ENCODE measurements at places on chromosomes 4 and X.

GRCh38 chr4:2849267-2850152, 5.9 kb downstream of the ADD1 start:
- DNase-seq: no peak

GRCh38 chr4:138251938-138252337, 9.8 kb upstream of the SLC7A11 start:
- DNase-seq: no peak

DNA sequence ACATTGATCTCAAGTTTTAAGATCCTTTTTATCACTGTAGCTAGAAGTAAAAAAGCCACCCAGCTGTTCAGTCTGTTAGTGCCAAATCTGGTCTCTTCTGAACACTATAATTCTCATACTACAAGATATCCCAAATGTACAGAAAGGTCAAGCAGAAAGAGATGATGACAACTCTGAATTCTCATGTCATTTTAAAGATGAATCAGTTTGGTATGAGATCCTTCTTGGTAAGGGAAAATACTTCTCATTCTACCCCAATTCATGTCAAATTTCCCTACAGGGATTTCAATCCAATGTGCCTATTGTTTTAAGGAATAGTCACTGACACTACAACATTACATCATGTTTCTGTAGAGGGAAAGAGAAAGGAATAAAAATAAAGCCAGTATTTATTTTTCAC, 184.5 kb downstream of the CPEB2 start:
- no peak for DNase-seq

- DNase-seq: no peak
Observed at GRCh38 chr4:98262431-98262830, 1.2 kb downstream of the RAP1GDS1 start.

GRCh38 chrX:13005661-13006473, 31.0 kb downstream of the TMSB4X start:
- no peak for DNase-seq

DNA sequence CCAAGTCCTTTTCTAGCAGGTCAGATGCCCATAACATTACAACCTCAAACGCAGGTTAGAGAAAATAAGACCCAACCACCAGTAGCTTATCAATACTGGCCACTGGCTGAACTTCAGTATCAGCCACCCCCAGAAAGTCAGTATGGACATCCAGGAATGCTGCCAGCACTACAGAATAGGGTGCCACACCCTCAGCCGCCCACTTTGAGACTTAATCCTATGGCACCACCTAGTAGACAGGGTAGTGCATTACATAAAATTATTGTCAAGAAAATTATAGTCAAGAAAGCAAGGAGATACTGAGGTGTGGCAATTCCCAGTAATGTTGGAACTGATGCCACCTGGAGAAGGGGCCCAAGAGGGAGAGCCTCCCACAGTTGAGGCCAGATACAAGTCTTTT, 19.9 kb upstream of the TRIM61 start:
- DNase-seq: no peak

DNA sequence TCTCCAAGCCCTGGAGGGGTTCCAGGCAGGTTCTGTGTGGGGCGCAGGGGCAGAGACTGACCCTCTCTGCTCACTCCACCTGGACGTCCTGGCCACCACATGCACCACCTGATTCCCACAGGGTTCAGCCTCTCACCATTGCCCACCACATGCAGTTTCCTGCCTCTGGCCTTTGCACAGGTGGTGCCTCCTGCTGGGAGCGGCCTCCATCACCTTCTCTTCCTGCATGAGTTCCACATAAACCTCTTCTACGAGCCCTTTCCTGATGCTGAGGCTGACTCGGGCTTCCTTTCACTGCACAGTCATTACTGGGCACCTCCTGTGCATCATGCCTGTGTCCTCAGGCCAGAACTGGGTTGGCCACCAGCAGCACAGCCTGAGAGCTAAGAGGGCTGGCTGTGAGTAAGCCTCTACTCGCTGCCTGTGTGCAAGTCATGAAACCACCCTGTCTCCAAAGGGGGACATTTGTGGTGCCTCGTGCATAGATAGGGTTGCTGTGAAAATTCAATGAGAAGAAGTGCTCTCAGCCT, 19.9 kb downstream of the MAN2B2 start:
- no peak for DNase-seq

- no peak for DNase-seq
Observed at GRCh38 chrX:141894733-141895132, 9.0 kb upstream of the MAGEC1 start.

GRCh38 chrX:49209434-49210251, 9.7 kb upstream of the SYP start:
- no peak for DNase-seq

DNA sequence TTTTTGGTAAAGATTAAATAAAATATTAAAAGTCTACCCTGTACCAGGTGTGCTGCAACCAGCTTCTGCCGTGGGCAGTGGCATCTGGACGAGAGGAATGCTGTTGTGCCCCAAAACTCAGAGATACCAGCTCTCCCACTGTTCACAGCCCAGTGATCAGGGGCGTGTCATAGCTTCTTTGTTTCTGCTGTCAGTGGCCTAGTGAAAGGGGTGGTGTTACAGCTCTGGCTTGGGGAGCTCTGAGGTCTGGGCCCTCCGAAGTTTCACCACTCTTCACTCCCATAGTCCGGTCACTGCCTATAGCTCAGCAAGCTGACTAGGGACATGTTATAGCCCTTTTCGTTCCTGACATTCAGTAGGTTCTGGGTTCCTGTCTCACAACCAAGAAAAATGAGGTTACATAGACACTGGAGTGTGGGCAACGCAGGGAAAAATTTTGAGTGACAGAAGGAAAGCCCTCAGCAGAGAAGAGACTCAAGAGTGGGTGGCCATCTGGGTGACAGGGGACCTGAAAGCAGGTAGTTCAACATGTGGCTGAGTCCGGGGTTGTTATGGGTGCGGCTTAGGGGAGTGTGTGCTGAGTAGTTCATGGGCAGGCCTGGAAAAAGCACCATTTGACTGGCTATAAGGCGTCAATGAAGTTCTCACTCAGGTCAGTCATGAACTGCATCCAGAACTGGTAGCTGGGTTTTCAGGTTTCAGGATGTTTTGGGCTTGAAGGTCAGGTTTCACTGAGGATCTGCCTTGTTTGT, 1184.4 kb upstream of the PABPC4L start:
- DNase-seq: no peak

DNA sequence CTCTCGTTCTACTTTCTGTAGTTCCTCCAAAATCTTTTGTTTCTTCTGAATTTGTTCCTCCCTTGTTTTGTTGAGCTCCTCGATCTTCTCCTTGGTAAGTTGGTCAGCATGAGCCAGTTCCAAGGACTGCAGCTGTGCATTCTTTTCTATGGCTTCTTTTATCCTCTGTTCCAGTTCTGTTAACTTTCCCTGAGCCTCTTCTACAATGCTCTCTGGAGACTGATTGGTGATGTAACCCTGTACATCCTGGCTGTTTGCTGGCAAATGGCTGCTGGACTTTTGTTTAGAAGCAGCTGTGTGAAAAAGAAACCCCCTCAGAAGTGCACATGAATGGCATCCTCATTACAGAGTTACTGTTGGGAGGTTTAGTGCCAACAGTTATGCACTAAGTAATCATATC, 70.5 kb upstream of the COX18 start:
- no peak for DNase-seq

GRCh38 chr4:144338834-144339233, 198.3 kb upstream of the GYPA start:
- DNase-seq: no peak

DNA sequence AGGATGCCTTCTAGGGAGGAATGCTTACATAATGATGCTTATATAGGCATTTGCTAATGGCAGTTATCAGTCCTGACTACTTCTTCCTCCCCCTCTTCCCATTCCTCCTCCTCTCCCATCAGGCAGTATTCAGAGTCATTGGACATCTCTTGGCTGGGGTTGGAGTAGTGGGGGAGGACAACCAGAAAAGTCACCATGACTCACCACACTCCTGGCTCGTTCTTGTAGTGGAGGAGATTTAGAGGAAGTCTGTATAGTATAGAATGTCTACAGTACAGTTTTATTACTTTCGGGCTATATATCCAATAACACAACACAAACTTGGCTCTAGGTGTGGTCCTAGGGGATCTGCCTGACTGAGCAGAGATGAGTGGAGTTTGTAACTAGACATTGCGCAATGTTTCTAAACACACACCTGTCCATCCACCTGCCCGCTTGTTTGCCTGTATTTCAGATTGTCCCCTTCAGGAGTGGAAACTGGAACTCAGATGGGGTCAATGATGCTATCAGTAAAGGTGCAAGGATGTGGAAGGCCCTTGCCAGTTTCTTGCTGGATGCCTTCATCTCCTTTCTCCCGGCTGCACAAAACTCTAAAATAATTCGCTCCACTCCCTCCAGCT, 27.9 kb upstream of the KIAA1210 start:
- no peak for DNase-seq

DNA sequence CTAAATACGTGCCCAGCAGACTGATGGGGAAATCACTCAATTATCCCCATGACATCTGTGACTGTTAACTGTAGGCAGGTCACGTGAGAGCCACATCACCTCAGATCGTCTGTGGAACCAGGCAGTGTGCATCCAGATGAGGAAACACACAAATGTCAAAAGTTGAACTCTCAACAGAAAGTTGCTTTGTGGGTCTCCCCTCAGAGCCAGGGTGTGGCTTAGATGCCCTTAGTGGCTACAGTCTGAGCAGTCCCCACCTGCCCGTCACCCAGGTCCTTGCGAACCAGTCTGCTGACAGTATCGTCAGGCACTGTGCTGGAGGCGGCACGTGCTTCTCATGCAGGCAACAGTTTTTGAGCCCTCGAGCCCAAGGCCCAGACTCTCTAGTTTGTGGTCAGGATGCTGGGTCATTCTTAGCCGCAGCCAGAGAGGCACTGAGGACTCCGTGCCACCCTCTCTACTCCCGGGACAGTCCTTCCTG, 10.8 kb downstream of the TMEM187 start:
- DNase-seq: no peak

GRCh38 chrX:111811831-111812230, 64.2 kb upstream of the TRPC5OS start:
- DNase-seq: no peak

DNA sequence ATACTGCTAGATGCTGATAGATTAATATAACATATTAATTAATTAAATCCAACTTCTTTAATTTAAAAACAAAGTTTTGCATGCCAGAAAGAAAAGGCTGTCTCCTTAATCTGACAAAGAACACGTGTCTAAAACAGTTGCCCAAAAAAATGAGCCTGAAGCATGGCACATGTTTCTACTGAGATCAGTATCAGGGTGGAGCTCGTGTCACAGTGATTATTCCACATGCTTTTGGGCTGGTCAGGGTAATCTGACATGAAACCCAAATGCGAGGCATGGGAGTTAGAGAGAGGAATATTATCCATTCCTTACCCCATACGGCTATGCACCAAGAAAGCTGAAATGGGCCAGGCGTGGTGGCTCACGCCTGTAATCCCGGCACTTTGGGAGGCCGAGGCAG, 79.4 kb upstream of the ADRA2C start:
- no peak for DNase-seq

- no peak for DNase-seq
Observed at GRCh38 chr4:40178672-40179071, 18.2 kb upstream of the RHOH start.

DNA sequence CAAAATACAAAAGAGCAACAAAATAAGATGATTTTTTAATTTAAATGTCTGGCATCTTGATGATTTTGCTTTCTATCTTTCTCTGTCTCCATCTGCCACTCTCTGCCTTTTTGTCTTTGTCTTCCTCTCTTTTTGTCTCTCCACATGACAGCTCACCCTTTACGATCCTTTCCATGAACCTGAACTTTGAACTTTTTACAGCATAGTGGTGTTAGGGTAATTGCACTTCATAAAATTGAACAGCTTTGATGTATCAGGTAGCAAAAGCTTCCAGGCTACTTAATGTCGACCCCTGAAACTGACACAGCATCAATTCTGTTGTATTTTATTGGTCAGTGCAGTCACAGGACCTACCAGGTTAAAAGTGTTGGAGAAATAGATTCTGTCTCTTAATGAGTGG, 1517.0 kb downstream of the ADGRL3 start:
- DNase-seq: no peak

- no peak for DNase-seq
Observed at GRCh38 chrX:10576777-10577447, 43.5 kb downstream of the MID1 start.

DNA sequence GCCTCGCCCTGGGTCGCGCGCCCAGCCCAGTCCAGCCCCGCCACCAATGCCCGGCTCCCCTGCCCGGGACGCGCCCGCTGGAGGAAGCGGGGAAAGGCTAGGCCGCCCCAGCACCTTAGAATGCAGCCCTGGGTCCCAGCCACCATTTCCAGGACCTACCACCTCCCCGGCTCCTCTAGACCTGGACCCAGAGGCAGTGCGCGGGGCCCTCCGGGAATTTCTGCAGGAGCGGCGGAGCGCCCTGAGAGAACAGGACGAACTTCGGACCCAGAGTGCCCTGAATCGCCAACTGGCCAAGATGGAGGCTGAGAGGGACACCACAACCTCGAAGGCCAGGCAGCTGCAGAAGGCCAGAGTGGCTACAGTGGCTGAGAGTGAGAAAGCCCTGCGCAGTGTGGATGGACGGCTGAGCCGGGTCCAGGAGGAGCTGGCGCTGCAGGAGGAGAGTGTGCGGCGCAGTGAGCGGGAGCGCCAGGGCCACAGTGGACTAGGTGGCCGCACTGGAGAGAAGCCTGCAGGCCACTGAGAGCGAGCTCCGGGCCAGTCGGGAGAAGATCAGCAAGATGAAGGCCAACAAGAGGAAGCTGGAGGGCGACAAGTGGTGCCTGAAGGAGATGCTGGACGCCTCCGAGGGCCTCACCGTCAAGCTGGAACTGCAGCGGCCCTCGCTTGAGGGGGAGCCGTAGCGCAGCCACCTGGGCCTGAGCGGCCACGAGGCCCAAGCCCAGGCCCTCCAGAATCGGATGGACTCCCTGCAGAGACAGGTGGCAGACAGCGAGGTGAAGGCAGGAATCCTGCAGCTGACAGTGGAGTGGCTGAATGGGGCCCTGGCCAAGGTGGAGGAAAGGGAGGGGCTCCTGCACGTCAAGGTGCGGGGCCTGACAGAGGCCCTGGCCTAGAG, 15.5 kb downstream of the SMIM10L2A start:
- DNase-seq: no peak

DNA sequence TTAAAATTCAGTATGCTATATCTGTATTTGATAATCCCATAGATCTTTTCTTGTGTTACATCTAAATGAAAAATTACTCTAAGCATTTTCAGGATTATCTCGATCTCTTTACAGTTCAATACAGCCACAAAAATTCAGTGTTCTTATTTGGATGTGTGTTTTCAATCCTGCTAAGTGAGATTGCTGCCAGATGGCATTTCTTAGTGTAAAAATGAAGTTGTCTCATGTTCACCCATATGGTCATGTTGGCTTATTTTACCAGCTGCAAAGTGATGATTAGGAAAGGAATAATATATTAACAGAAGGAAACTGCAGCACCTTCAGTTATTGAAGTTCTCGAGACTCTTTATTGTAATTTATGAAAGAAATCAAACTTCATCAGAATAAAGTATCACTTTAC, 12.1 kb upstream of the FAM47A start:
- DNase-seq: no peak
